Right lung (tissue), 10 donors: ENCODE measurements at places on chromosomes 7 and 10. TPM values are rescaled to one million over a fixed set of nuclear protein-coding genes. Genes with fewer than 3 reads are reported as not detected.

The TWIST1 gene
- 0.24 TPM for polyA plus RNA-seq

The PROSER2 gene
- polyA plus RNA-seq, result 2.3 TPM

The SLC13A1 gene
- not detected for polyA plus RNA-seq

The LIPM gene
- polyA plus RNA-seq, result not detected

The NKX2-3 gene
- polyA plus RNA-seq, result not detected

The C1QL3 gene
- polyA plus RNA-seq, result 1.5 TPM

The ZNF273 gene
- polyA plus RNA-seq, result 15.3 TPM

The GOLGA7B gene
- 0.14 TPM for polyA plus RNA-seq

The BICC1 gene
- polyA plus RNA-seq, result 39.1 TPM

The MAGI2 gene
- polyA plus RNA-seq, result 6.3 TPM

The GIMAP7 gene
- polyA plus RNA-seq, result 32.9 TPM

The CAV1 gene
- 305 TPM for polyA plus RNA-seq

The LIPF gene
- polyA plus RNA-seq, result 0.12 TPM

The MYOF gene
- 53.7 TPM for polyA plus RNA-seq
